NCI-H1092 treated with DMSO at 0.1 percent for 48 hours (cell line): ENCODE measurements at places on chromosomes 3 and 15.

DNA sequence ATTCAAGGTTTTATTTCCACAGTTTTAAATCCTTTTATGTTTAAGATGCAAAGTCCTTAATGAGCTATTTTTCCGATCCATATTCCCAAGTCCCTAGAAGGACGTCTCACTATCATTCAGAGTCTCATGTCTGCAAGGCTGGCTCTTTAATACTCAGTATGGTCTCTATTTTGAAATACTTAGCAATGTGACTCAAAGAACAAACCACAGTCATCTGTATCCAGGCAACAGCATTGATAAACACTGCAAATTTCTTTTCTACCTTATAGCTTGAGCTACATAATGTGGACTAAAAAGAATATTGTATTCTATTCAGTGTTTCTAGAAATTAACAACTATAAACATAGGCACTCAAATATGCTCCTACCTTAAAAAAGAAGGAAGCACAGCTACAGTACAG is 588.3 kb upstream of the NAALADL2 start:
- no peak for DNase-seq

- DNase-seq = no peak
These were observed 19.7 kb upstream of the CGNL1 start for GRCh38 chr15:57356636-57357035.

- DNase-seq = no peak
These were observed 68.8 kb upstream of the ALDH1A3 start for GRCh38 chr15:100810831-100811230.

- DNase-seq = no peak
These were observed 87.1 kb upstream of the MYZAP start for GRCh38 chr15:57504599-57504940.

DNA sequence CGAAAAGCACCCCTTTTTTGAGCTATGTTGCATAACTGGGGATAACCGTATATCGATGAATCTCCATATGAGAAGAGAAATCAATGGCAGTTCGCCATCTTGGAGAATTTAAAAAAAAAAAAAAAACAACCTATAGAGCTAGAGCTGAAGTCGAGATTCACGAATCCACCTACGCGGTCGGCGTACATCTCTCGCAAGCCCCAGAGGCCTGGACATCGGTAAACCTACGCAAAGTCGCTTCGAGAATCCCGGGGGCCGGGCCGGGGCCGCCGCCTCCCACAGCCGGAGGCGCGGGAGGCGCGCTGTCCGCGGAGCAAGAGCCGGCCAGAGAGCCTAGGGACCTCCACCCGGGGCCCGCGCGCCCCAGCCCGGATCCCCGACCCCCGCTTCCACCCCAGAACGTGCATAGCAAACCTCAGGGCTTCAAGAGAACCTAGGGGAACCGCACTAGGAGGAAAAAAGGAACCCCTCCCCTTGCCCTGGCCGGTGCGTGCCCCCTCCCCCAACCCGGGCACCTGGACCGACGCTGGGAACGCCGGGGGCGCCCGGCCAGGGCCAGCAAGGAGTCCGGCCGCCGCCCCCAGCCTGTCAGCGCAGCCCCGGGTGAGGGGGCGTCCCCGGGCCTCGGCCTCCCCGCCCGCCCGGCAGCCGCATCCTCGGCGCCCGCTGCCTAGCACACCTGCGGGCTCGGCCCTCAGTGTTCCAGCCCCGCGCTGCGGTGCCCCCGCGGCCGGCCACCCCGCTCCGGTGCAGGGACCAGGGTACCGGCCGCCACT is 567 bp downstream of the PFN2 start:
- DNase-seq = peak; percentile 85

- no peak for DNase-seq
These were observed 80.3 kb downstream of the TM4SF4 start for GRCh38 chr3:149554826-149555225.

GRCh38 chr3:132596816-132597433 is at the start of gene ACKR4:
TSS of gene ACKR4 (plus strand) at chr3:132597270. CDS start at chr3:132600398, 3,128 bp downstream.
- DNase-seq = no peak

- DNase-seq = no peak
These were observed 400.6 kb downstream of the ZBTB20 start for GRCh38 chr3:114746502-114746901.

GRCh38 chr3:124893526-124893925 is 6.4 kb upstream of the ITGB5 start:
- no peak for DNase-seq

DNA sequence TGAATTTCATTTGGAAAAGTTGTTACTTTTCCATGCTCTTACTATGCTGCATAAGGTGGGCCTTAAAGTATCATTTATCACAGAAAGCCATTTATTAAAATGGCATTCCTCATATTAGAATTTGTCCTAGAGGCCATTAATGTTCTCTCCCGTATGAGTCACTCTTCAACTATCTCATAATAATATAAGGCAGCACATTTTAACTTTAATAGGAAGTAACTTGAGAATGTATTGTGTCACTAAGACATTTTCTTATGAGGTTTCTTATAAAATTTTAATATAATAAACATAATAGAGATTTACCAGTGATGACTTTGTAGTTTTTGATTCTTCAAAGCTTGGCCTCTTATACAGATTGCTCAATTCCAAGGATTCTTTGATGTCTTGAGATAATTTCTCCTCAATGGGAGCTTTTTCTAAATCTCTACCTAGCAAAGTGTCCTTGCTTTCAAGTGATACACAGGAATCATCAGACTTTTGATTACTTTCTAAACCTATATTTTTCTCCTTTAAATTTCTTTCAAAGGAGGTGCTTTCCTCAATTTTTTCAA is 74.7 kb downstream of the ZBBX start:
- DNase-seq = no peak

- DNase-seq = no peak
These were observed 48.4 kb downstream of the DTWD1 start for GRCh38 chr15:49669288-49669687.

GRCh38 chr3:73709712-73710111 is 85.0 kb upstream of the PDZRN3 start:
- DNase-seq = no peak

GRCh38 chr3:192642651-192643050 is 84.7 kb downstream of the FGF12 start:
- DNase-seq = no peak

- DNase-seq = no peak
These were observed 1.7 kb downstream of the THSD4 start for GRCh38 chr15:71116942-71117341.

- no peak for DNase-seq
These were observed 67.1 kb upstream of the SEC13 start for GRCh38 chr3:10387881-10388609.

DNA sequence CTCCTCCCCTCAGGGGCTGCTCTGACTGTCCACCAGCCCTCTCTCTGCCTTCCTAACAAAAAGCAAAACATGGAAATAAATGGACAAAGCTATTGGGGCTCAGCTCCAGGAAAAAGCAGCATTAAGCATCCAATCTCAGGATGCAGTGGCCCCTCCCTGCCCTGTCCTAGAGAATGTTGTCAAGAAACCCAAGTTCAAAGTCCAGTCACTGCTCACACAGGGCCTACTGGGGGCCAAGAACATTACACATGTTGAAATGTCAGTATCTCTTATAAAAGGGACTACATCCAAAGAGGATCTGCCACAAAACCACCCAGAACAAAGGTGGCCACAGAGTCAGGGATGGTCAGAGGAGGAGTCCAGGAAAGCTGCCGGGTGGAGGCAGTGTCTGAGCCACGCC is 7.6 kb upstream of the GRIP2 start:
- DNase-seq = no peak

DNA sequence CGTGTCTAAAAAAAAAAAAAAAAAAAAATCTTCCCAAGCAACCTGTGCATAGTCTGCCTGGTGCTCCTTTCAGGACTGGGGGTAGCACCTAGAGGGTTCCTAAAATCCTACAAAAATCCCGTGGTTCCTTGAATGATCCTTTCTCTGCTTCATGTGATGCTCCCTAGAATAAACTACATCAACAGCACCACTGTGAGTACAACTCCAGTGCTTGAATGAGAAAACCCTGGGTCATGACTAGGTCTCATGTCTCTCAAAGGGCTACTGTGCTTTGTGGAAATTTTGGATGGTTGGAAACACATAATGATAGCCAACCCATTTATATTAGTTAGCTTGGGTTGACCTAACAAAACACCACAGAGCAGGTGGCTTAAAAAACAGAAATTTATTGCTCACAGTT is 243.5 kb downstream of the OPA1 start:
- no peak for DNase-seq

GRCh38 chr3:168983046-168983445 is 680.5 kb downstream of the MECOM start:
- no peak for DNase-seq

DNA sequence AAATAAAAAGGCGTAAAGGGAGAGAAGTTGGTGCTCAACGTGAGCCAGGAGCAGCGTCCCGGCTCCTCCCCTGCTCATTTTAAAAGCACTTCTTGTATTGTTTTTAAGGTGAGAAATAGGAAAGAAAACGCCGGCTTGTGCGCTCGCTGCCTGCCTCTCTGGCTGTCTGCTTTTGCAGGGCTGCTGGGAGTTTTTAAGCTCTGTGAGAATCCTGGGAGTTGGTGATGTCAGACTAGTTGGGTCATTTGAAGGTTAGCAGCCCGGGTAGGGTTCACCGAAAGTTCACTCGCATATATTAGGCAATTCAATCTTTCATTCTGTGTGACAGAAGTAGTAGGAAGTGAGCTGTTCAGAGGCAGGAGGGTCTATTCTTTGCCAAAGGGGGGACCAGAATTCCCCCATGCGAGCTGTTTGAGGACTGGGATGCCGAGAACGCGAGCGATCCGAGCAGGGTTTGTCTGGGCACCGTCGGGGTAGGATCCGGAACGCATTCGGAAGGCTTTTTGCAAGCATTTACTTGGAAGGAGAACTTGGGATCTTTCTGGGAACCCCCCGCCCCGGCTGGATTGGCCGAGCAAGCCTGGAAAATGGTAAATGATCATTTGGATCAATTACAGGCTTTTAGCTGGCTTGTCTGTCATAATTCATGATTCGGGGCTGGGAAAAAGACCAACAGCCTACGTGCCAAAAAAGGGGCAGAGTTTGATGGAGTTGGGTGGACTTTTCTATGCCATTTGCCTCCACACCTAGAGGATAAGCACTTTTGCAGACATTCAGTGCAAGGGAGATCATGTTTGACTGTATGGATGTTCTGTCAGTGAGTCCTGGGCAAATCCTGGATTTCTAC is at the start of gene RARB:
TSS of gene RARB (plus strand) at position 322 of the 847 bp plus-strand sequence. CDS start at position 791, 469 bp downstream.
- DNase-seq = peak; percentile 40

GRCh38 chr15:67024998-67025368 is 40.4 kb upstream of the SMAD3 start:
- peak; percentile 19 for DNase-seq
